ENCODE measurements at places on chromosomes 1 and 21. TPM values are rescaled to one million over a fixed set of nuclear protein-coding genes. Genes with fewer than 3 reads are reported as not detected.

The SLC22A15 gene
- total RNA-seq, result 8.2 TPM

The KCNA3 gene
- total RNA-seq, result 1.6 TPM

The GPR157 gene
- total RNA-seq, result 5.1 TPM

The OR2T10 gene
- total RNA-seq, result not detected

The HORMAD1 gene
- not detected for total RNA-seq

The MATN1 gene
- not detected for total RNA-seq
